Spleen (tissue), 13 donors: ENCODE measurements at places on chromosomes 7 and 10. TPM values are rescaled to one million over a fixed set of nuclear protein-coding genes. Genes with fewer than 3 reads are reported as not detected.

Gene PRSS1
- polyA plus RNA-seq: 1.2 TPM

- DNase-seq: no peak
Observed at GRCh38 chr7:94123136-94123535, 119.0 kb upstream of the BET1 start.

GRCh38 chr7:82235713-82236112 is 207.9 kb downstream of the CACNA2D1 start:
- no peak for DNase-seq

- DNase-seq: no peak
Observed at GRCh38 chr10:110859206-110859972, 12.3 kb upstream of the PDCD4 start.

Gene CYP2C18
- polyA plus RNA-seq: not detected

Gene CDK14
- 6.6 TPM for polyA plus RNA-seq
